Stimulated activated CD4-positive, alpha-beta T cell treated with anti-CD3 and anti-CD28 coated beads, Interleukin-4, amount 100 ng/mL, for 48 hours (primary cell): ENCODE measurements at places on chromosomes 7 and 10.

DNA sequence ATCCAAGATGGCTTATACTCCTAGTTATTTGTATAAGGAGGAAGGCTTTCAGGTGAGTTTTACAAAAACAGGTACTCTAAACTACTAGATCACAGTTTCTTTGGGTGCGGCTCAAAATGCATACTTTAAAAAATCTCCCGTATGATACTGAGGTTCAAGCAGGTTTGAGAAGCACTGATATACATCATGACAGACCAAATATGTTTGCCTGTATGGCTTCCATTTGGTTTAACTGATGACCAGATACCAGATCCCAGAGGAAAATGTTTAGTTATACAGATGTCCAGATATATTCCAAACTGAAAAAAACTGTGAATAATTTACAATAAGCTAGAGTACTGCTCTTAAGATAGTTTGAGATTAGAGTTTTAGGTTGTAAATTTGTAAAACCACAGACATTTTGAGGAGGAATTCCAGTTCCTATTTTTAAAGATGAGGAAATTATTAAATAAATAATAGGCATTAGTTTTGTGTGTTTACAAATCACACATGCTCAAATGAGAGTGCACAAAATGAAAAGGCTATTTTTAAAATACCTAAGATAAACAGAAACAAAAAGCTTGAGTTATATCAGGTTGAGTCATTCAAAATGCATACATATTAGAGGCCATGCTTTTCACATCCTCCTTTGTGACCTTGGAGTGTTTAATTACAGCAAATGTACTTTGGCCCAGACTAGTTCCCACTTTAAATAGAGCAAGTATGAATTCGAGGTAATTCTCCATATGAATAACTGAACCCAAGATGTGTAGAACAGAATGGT is 60.5 kb downstream of the SEMA3C start:
- DNase-seq: no peak

- no peak for DNase-seq
Observed at GRCh38 chr7:23653942-23654341, 26.1 kb upstream of the FAM221A start.

GRCh38 chr10:65394502-65395297 is 1531.1 kb upstream of the LRRTM3 start:
- no peak for DNase-seq

GRCh38 chr10:24417053-24417452 is 208.1 kb downstream of the KIAA1217 start:
- no peak for DNase-seq
